ENCODE measurements at places on chromosomes 2 and 18. TPM values are rescaled to one million over a fixed set of nuclear protein-coding genes. Genes with fewer than 3 reads are reported as not detected.

Gene VWA3B
- not detected for total RNA-seq

DNA sequence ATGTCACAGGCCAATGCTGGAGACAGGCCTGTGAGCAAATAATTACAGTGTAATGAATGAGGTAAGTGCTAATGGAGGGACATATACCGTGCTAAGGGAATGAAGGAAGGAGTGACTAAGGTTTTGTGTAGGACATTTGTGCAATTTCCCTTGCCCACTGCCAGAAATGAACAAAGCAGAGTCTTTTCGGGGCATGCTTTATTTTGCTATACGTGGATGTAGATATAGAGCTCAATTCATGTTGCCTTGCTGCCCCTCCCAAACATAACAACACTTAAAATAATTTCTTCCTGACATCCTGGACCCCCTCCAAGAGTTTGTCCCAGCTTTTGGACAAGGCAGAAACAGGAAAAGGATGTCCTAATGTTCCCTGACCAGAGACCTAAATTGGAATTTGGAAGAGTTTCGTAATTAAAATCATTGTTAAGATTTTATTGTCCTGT is 23.7 kb upstream of the CD28 start:
- DNase-seq = no peak

DNA sequence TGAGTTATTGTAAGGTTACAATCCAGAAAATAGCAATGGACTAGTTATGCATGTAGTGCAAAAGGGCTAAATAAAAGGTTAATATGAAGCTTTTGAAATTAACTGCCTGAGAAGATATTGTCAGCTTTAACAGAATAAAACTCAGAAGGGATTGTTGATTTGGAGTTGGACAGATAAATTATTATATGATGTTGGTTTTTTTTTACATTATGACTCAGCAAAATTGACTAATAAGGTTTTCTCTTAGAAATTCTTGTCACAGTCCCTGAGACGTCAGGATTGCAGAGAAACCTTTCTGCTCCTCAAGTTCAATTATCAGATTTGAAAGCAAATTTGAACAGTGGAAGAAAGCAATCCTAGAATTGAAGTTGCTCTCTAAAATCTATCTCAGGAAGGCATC is 946.9 kb downstream of the CBLN2 start:
- no peak for DNase-seq

Gene CELF4
- not detected for total RNA-seq

GRCh38 chr2:60163691-60164090 is 389.8 kb downstream of the BCL11A start:
- no peak for DNase-seq

Gene OBSL1
- 101 TPM for total RNA-seq

DNA sequence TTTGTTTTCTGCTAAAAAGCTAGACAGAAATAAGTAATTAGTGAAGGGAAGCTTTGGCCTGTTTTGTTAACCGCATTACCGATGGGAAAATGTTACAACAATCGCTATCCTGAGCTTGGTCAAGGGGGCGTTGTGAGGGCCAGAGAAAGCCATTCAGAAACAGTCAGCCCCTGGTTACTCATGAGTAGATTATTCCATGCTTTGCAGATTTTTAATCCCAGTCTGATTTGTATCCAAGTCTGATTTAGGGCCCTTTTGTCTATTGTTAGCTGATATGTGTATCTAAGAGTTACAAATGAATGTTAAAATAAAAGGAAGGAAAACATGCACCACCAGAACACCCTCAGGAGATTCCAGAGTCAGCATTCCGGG is 99.1 kb downstream of the PRPF40A start:
- no peak for DNase-seq

Gene MAPK4
- not detected for total RNA-seq

DNA sequence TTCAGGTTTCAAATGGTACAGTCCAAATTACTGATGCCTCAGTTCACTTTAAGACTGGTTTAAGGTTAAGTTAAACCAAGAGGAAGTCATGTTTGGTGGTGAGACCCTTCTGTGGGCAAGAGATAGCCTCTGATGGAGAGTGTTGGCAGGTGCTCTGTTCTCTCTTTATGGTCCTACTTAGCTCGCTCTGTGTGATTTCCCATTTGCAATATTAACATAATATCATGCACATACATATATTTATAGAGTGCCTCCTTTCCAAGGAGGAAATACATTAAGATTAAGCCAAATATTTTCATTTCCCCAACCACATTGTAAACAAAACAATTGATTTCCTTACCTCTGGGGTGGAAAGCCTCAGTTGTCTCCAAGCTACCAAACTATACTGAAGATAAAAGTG is 222.4 kb downstream of the PIK3C3 start:
- no peak for DNase-seq

- no peak for DNase-seq
Observed at GRCh38 chr2:175234650-175235049, 53.1 kb upstream of the ATP5MC3 start.

DNA sequence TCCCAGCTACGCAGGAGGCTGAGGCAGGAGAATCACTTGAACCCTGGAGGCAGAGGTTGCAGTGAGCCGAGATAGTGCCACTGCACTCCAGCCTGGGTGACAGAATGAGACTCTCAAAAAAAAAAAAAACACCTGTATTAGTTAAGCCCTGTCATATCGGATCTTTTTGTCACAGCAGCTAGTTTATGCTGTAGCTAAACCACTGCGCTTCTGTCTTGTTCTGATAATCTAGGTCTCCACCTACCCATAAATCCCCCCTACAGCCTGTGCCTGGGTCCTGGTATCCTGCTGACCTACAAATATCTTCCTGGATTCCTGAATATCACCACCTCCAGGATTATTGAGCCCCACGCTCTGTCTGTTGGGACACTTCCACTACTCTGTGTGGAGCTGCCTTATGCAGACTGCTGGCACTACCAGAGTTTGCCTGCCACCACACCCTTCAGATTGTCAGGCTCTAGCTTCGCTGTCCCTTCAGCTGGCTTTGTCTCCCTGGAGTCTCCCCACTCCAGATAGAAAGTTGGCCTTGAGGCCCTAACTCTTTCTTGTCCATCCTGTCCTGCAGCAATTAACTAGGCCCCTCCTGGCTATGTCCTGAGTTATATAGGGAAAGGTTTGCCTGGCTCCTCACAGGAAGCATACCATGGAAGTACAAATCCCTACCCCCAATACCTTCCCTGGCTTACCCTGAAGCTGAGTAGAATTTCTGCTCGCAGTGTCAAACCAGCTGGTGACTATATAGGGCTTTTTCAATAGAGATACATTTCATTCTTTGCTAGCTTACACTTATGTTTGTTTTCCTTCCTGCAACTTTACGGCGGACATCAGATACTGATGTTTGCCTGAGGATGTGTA is 136.0 kb upstream of the SERTAD2 start:
- DNase-seq = no peak

DNA sequence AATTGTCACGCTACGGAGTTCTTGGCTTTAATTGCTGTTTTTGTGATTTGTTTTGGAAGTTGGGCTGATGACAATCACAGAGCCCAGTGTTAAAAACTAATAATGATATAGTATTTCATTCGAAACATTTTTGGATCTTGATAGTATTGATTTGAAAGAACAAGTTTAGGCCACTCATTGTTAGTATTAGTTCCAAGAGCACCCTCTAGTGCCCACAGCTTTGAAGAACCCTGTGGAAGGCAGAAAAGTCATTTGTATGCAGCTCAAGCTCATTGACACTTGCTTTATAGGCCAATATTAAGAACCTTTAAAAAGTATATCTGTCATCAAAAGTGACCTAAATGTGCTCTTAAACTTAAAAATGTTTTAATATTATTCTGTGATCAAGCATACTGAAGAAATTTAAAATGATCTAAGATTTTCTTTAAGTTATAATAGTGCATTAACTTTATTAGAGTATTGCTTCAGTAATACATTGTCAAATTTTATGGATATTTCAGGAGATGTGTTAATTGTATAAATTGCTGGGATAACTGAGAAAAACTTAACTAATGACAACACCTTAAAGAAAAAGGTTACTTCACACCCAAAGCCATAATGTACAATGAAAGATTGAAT is 191.0 kb downstream of the GRB14 start:
- DNase-seq = no peak

Gene G6PC2
- not detected for total RNA-seq

GRCh38 chr2:221924576-221924975 is 352.5 kb upstream of the EPHA4 start:
- DNase-seq = no peak

Gene POLR1A
- total RNA-seq = 18.7 TPM

DNA sequence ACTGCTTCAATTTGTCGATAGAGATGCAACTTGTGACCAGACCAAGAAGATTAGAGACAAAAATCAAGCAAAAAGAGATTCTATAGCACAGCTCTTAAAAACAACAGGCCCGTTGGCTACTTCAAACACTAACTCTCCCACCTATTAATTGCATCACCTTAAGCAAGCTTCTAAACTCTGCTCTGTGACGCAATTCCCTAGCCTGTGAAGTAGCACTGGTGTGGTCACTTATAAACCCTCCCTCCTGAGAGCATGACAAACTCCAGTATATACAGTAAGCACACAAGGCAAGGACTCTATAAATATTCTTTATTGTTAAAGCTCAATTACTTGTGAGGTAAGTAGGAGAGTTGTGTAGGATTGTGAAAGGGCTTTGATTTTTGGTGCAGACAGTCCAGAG is 72.3 kb downstream of the CMPK2 start:
- no peak for DNase-seq

- no peak for DNase-seq
Observed at GRCh38 chr2:26685989-26686839, 6.3 kb upstream of the KCNK3 start.

Gene TMEM198
- total RNA-seq = 3.2 TPM

Gene FIGN
- total RNA-seq = 9.4 TPM

DNA sequence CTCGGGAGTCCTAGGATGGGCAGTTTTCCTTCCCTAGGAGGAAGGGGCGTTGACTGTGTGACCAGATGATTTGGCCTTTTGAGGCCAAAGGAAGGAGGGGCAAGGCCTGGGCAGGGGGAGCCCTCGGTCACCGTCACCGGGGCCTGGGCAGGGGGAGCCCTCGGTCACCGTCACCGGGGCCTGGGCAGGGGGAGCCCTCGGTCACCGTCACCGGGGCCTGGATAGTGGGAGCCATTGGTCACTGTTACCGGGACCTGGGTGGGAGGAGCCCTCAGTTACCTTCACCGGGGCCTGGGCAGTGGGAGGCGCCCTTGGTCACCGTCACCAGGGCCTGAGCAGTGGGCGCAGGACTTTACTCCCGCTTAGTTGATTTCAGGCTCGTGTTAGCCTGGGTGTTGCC is 17.3 kb downstream of the D2HGDH start:
- no peak for DNase-seq

- DNase-seq = no peak
Observed at GRCh38 chr2:77488141-77488540, 34.0 kb downstream of the LRRTM4 start.

DNA sequence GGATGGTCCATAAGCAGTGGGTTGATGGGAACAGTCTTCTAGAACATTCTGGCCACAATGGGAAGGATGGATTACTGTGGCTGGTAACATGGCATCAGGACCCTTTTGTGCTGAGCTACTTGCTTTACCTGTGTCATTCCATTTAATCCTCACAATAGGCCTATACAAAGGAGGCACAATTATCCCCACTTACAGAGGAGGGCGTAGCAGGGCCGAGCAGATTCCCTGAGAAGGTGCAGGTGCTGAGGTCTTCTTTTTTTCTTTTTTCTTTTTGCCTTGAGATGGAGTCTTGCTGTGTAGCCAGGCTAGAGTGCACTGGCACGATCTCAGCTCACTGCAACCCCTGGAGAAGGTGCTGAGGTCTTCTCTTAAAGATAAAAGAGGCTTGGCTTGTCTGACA is 6.7 kb upstream of the LRRC30 start:
- DNase-seq = no peak

DNA sequence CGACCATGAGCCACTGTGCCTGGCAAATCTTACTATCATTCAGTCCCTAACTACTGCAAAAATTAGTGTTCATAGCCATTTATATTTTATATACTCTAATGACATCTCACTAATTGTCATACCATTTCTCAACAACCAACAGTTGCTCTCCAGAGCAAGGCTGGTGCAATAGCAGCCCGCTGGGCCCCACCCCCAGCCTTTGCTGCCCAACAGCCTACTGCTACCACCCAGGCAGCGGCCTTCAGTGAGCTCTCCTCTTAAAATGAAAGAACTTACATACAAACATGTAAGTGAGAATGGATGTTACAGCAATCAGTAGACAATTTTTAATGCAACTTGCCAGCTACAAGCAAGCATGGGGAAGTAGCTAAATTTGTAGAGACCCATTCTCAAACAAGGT is 90.5 kb downstream of the HNRNPLL start:
- DNase-seq = no peak

GRCh38 chr2:28134857-28135256 is 244.3 kb downstream of the BABAM2 start:
- no peak for DNase-seq

DNA sequence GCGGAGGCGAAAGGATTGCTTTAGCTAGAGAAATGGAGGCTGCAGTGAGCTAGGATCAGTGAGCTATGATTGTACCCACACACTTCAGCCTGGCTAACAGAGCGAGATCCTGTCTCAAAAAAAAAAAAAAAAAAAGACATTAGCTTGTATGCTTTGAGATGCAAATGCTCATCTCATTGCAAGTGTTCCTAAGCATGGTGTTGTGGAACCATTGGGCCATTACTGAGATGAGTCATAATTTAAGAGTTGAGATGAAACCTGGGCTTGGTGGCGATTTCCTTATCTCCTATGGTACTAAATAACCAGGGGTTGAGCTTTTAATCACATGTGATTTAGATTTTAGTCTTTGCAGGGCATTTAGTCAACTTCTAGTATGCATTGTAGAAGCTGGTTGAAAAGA is 2.2 kb downstream of the PLEKHA3 start:
- no peak for DNase-seq

- no peak for DNase-seq
Observed at GRCh38 chr18:35458271-35458670, 39.5 kb downstream of the INO80C start.

- DNase-seq = no peak
Observed at GRCh38 chr2:187865025-187865424, 310.8 kb upstream of the TFPI start.

GRCh38 chr2:45986509-45986908 is 310.7 kb upstream of the EPAS1 start:
- DNase-seq = no peak

Gene FNDC4
- total RNA-seq = 24.0 TPM

- DNase-seq = no peak
Observed at GRCh38 chr18:8229787-8230186, 379.4 kb upstream of the RAB12 start.

DNA sequence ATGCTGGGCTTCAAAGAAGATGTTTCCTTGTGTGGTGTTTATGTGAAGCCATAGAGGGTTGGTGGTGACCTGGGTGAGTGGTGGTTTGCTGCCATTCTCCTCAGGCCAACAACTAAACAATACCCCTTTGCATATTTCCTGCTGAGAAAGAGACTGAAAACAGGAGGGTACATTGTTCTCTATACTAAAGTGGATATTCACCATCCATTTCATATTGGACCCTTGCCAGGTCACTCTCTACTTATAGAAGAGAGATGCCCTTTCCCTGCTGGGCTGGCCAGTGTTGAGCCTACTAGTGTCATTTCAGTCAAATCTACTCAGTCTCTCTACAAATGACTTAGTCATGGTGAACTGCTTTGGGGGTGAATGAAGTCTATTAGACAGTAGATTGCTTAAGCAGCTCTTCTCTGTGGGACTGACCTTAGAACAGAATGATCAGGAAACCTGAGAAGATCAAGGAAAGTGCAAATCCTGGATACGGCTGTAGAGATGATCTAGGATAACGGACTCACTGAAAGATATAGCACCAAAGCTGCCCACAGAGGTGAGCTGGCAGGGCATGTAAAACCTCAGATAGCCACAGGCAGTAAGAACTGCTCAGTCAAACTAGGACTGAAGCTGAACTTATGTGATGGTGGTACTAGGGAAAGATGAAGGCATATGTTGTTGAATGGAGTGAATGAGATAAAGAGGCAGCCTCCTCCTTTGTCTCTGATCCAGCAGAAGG is 154.9 kb downstream of the MYO3B start:
- no peak for DNase-seq

GRCh38 chr2:27954771-27955383 is 64.3 kb downstream of the BABAM2 start:
- peak; percentile 42 for DNase-seq
